Suprapubic skin (tissue), 4 donors: ENCODE measurements at places on chromosomes 6 and 20. TPM values are rescaled to one million over a fixed set of nuclear protein-coding genes. Genes with fewer than 3 reads are reported as not detected.

- peaks cover 11% of the 10 kb centered on the region for H3K27me3 ChIP-seq
- H3K27ac ChIP-seq, result no peak overlapping the region
- DNase-seq, result no peak
- H3K4me3 ChIP-seq, result no peak overlapping the region
- no peaks in the 10 kb centered on the region for H3K4me1 ChIP-seq
- H3K36me3 ChIP-seq, result no peaks in the 10 kb centered on the region
Observed at GRCh38 chr6:112362027-112362795, 15.1 kb downstream of the RFPL4B start.

DNA sequence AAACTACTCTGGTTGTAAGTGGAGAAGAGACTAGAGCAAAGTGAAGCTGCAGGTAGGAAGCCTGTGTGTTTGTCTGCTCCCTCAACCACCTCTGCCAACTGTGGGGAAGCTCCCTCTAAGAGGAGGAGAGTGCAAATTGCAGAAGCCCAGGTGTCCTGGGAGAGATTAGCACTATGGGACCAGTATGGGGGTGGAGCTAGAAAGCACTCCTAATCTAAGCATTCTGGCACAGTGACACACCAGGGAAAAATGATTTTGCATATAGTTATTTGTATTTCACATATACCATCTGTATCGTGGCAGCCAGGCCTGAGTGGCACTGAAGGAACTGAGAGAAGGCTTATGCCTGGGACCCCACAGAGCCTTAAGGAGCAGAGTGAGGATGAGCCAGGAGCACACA lies 12.8 kb downstream of the GSTA1 start:
- no peaks in the 10 kb centered on the region for H3K36me3 ChIP-seq
- H3K27ac ChIP-seq, result no peak overlapping the region
- H3K27me3 ChIP-seq, result no peaks in the 10 kb centered on the region
- DNase-seq, result no peak
- no peaks in the 10 kb centered on the region for H3K4me1 ChIP-seq
- no peak overlapping the region for H3K4me3 ChIP-seq

DNA sequence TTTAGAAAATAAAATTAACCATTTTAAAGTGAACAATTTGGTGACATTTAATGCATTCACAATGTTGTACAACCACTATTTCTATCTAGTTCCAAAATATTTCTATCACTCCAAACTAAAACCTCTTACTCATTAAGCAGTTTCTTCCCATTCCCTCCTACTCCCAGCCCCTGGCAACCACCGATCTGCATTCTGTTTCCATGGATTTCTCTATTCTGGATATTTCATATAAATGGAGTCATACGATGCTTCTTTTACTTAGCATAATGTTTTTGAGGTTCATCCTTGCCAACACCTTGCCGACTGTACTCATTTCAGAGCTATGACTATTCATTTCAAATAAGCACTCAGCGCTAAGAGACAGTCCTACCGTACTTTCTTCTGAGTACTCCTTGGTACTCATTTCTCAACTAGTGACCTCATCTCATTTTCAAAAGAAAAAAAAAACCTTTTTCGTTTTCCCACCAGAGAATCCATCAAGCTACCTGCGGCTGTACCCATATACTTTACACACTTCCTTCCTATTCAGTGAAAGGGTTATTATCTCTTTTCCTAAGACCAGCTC lies 259.2 kb downstream of the UTRN start:
- no peak for DNase-seq
- H3K36me3 ChIP-seq, result peaks cover 65% of the 10 kb centered on the region
- no peaks in the 10 kb centered on the region for H3K4me1 ChIP-seq
- H3K27me3 ChIP-seq, result no peaks in the 10 kb centered on the region
- H3K27ac ChIP-seq, result no peak overlapping the region

MLN gene
- total RNA-seq, result not detected

DNA sequence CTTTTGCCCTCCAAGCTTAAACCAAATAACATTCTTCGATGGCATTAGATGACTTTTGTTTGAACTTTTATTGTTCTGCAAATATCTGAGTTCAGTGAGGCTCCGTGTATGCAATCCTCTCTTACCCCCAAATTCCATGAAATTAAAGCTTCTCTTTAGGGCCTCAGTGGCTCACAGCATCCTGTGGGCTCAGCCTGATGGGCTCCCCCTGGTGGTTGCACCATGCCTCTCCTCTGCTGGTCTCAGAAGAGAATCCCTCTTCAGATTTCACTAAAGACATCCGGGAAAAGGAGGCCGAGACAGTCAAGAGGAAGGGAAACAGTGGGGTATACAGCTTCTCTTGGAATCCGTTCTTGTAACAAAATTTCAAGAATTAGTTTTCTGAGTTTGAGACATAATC lies 331.6 kb upstream of the NT5E start:
- H3K27ac ChIP-seq, result no peak overlapping the region
- no peaks in the 10 kb centered on the region for H3K4me1 ChIP-seq
- DNase-seq, result no peak
- H3K4me3 ChIP-seq, result no peak overlapping the region
- H3K27me3 ChIP-seq, result no peaks in the 10 kb centered on the region
- no peaks in the 10 kb centered on the region for H3K36me3 ChIP-seq

DNA sequence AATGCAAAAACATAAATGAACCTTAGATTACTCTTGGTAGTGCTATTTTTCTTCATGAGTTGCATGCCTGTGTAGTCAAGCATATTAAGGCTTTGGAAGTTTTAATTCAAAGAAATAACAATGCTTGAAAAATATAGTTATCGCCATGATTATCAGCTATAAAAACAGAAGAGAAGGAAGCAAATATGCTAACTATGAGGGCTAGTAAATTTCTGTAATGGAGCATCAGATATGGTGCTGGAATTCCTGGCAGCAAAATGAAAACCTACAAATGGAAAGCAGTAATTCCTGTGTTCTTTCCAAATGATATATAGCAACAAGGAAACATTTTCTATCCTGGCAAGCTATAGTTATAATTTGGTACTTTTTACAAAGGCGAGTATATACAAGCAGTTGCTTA lies 29.7 kb downstream of the DOP1A start:
- no peak for DNase-seq
- H3K27ac ChIP-seq, result no peak overlapping the region
- peaks cover 10% of the 10 kb centered on the region for H3K36me3 ChIP-seq
- H3K4me1 ChIP-seq, result peaks cover 11% of the 10 kb centered on the region
- no peaks in the 10 kb centered on the region for H3K27me3 ChIP-seq
- H3K4me3 ChIP-seq, result no peak overlapping the region

DNA sequence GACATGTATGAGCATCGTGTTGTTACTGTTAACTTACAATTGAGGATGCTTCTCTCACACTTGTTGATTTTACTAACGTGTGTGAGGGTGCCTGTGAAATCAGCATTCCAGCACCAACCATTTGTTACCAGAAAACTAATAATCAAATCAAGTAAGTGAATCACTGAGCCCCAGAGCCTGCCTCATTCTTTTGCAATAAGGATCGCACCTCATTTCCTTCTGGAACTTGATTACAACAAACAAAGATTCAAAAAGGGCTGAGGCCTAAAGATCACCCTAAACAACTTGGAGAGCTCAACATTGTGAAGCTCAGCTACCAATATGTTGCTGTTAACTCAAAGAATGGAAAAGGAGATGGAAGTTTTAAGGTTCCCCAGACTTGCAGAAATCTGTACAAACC lies 274.7 kb downstream of the TFAP2A start:
- no peak overlapping the region for H3K27ac ChIP-seq
- no peaks in the 10 kb centered on the region for H3K4me1 ChIP-seq
- DNase-seq, result no peak
- no peak overlapping the region for H3K4me3 ChIP-seq
- no peaks in the 10 kb centered on the region for H3K27me3 ChIP-seq

COL21A1 gene
- 5.4 TPM for total RNA-seq

DNA sequence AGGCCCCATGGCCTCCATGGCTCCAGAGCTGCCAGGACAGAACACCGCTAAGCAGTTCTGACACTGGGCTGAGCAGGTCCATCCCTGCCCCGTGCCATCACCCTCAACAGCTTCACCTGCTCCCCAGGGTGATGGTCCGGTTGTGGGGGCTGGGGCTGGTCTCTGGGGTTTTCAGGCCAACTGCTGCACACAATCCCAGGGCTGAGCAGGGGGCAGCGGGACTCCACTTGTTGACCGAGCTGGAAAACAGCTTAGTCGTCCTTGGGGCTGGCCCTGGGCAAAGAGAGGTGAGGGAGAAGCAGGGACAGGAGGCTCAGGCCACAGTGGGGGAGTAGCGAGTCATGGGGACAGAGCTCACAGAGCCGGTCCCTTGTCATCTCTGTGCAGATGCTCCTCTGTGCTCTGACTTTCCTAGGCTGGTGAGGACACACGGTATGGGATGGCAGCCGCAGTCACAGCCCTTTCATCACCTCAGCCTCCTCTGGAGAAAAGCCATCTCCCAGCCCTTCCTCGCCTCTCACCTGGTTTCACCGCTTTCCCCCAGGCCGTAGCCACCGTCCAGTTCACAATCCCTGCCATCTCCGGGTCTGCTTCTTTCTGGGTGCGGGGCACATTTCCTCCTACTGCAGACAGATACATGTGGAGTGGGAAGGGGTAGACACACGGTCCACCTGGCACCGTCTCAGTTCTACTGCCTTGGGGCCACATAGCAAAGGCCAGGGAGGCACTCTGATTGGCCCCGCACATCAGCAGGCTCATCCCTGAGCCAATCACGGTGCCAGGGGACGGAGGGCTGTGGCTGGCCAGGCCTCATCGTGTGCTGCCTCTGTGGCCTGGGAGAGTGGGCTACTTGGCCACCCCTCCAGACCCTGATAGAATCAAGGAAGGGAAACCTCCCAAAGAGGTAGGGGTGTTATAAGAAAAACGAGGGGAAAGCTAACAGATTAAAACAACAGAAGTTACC lies 19.1 kb downstream of the MDFI start:
- DNase-seq, result no peak
- no peak overlapping the region for H3K27ac ChIP-seq
- peaks cover 13% of the 10 kb centered on the region for H3K27me3 ChIP-seq
- no peaks in the 10 kb centered on the region for H3K36me3 ChIP-seq

CLIC5 gene
- total RNA-seq, result 2.6 TPM

- peaks cover 39% of the 10 kb centered on the region for H3K4me1 ChIP-seq
- H3K4me3 ChIP-seq, result no peak overlapping the region
- no peak for DNase-seq
- H3K36me3 ChIP-seq, result no peaks in the 10 kb centered on the region
- no peaks in the 10 kb centered on the region for H3K27me3 ChIP-seq
Observed at GRCh38 chr6:158703111-158703836, 53.4 kb downstream of the SYTL3 start.

GRCh38 chr6:118215269-118215668 lies 308.2 kb downstream of the SLC35F1 start:
- H3K27me3 ChIP-seq, result no peaks in the 10 kb centered on the region
- no peaks in the 10 kb centered on the region for H3K36me3 ChIP-seq
- H3K4me3 ChIP-seq, result no peak overlapping the region
- H3K27ac ChIP-seq, result no peak overlapping the region
- no peak for DNase-seq

- DNase-seq, result no peak
- H3K4me3 ChIP-seq, result no peak overlapping the region
- peaks cover 13% of the 10 kb centered on the region for H3K4me1 ChIP-seq
- no peaks in the 10 kb centered on the region for H3K36me3 ChIP-seq
- H3K27ac ChIP-seq, result no peak overlapping the region
Observed at GRCh38 chr6:155985660-155986138, 530.1 kb upstream of the NOX3 start.

ALDH8A1 gene
- total RNA-seq, result not detected

DNA sequence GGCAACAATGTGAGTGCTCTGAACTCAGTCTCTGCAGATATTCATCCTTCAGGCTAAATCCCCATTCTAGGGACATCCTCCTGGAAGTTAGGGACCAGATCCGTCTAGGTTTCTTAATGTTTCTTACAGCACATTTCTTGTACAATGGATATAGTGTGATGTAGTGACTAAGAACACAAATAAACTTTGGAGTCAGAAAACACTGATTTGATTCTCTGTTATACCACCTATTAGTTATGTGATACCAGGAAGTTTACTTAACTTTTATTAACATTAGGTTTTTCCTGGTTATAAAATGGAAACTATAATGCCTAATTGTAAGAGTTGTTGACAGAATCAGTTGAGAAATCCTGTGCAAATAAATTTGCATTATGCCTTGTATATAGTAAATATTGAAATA lies 57.6 kb upstream of the KCNQ5 start:
- H3K27me3 ChIP-seq, result no peaks in the 10 kb centered on the region
- no peak for DNase-seq
- H3K36me3 ChIP-seq, result no peaks in the 10 kb centered on the region
- no peak overlapping the region for H3K4me3 ChIP-seq
- H3K4me1 ChIP-seq, result no peaks in the 10 kb centered on the region
- H3K27ac ChIP-seq, result no peak overlapping the region

SOBP gene
- 0.45 TPM for total RNA-seq

TCF21 gene
- total RNA-seq, result not detected

HLA-DQA2 gene
- 2.8 TPM for total RNA-seq

DNA sequence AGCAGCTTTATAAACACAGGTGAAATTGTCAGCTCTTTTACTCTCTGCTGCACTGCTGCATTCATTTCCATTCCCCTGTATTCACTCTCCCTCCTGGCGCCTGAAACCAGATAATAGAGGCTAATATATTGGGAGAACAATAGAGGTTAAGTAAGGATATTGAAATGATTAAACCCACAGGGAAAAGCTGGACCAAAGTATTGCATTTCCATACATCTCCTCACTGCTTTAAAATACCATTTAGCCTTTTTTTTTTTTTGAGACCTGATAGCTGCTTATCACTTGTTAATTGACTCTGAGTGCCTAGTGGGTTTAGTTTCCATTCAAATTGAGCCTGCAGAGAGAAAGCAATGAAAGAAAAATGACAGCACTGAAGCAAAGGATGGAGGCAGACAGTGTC lies 540.5 kb upstream of the IMPG1 start:
- no peak overlapping the region for H3K4me3 ChIP-seq
- no peaks in the 10 kb centered on the region for H3K27me3 ChIP-seq
- no peak for DNase-seq
- H3K36me3 ChIP-seq, result no peaks in the 10 kb centered on the region

CALHM4 gene
- 2.6 TPM for total RNA-seq

DNA sequence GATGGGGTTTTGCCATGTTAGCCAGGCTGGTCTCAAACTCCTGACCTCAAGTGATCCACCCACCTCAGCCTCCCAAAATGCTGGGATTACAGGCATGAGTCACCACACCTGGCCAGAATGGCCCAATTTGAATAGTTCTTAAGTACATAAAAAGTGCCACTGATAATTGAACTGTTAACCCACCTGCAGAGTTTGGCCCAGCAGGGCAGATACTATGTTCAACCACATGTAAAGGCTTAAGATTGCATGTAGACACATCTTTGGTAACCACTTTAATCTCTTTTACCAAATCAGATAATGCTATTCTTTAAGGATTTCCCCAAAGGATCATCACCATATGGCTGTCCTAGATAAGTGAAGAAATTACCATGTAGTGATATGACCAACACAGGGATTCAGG lies 21.3 kb upstream of the SGK1 start:
- H3K4me3 ChIP-seq, result no peak overlapping the region
- H3K4me1 ChIP-seq, result peaks cover 5% of the 10 kb centered on the region
- DNase-seq, result no peak
- no peaks in the 10 kb centered on the region for H3K36me3 ChIP-seq
- no peaks in the 10 kb centered on the region for H3K27me3 ChIP-seq

- DNase-seq, result peak; percentile 82
- H3K4me1 ChIP-seq, result peaks cover 18% of the 10 kb centered on the region
- H3K4me3 ChIP-seq, result peak overlapping the region; percentile 46
Observed at GRCh38 chr6:125363039-125363823, 61.5 kb upstream of the HDDC2 start.

PSMB9 gene
- total RNA-seq, result 12.6 TPM
